Cortex of kidney (tissue), 1 donor: ENCODE measurements at places on chromosomes 5 and 9.

DNA sequence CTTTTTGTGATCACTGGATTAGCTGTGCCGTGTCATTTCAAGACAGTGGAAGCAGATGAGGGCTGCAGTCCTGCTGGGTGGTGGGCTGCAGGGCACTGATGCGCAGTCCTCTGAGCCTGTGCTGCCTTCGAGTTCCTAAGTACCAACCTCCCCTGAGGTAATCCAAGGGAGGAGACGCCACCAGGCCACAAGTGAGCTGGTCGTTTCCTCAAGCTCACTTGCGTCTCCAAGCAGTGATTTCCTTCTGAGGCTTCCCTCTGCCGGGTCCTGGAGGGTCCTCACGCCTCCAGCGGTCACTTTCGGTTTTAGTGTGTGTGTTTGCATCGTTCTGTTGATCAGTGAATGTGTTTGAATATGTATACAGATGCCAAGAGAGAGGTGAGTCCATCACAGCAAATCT, 115.7 kb downstream of the TRIO start:
- DNase-seq, result no peak

GRCh38 chr9:90547896-90548295, 94.7 kb downstream of the DIRAS2 start:
- no peak for DNase-seq

DNA sequence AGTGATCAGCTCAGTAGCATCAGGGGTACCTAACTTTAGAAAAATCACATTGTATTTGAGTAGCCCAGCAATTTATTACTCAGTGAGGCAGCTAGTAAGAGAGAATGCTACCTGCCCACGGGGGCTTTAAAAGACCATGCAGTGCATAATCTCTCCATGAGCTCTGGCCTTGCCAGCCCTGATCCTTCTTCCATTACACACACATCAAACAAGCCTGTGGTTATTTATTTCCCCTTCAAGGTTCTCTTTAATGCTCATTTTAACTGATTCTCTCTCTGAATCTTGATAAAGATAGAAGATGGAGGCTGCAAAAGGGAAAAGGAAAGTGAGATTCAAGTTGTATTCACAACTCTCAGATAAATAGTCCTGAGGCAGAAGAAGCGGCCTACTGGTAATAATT, 22.3 kb downstream of the ANKRD31 start:
- no peak for DNase-seq

DNA sequence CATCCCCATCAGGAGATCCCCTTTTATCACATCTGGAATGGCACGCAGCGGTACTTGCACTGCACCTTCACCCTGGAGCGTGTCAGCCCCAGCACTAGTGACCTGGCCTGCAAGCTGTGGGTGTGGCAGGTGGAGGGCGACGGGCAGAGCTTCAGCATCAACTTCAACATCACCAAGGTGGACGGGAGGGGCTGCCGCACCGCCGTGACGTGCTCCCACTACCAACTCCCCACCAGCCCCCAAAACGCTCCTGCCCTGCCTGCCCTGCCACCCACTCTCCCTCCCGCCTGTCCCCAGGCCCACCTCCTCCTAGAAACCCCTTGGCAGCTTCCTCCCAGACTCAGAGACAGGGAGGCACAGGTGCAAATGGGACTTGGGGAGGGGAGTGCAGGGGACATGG, 20.7 kb downstream of the HK3 start:
- DNase-seq, result no peak

GRCh38 chr5:91301106-91301846, 81.8 kb downstream of the ARRDC3 start:
- DNase-seq, result no peak

DNA sequence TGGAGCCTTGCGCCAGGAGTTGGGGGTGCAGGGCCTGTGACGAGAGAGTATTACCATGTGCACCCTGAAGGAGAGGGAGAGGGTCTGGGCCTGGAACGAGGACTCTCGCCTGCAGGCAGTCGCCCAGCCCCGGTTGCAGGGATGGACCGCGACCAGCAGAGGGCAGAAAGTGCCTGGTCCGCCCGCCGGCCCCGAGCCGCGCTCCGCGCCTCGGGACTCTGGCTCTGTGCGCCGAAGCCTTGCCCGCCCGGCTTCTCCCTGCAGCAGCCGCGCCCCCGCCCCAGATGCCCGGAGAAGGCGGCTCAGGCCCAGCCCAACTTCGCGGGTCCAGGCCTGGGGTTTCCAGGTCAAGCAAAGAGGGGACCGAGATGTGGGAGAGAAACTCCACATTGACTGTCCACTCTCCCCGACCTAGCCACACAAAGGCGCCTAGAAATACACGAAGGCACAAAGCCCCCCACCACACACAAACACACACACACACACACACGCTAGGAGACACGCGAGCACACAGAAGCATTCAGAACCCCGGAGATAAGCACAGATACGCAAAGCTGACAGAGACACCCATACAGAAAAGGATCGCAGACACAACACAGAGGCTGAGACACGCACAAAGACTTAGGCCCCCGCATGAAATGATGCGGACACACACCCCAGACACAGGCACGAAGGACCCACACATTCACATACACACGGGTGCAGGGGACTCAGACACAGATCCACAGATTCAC, 2.0 kb upstream of the LMX1B start:
- DNase-seq, result no peak

DNA sequence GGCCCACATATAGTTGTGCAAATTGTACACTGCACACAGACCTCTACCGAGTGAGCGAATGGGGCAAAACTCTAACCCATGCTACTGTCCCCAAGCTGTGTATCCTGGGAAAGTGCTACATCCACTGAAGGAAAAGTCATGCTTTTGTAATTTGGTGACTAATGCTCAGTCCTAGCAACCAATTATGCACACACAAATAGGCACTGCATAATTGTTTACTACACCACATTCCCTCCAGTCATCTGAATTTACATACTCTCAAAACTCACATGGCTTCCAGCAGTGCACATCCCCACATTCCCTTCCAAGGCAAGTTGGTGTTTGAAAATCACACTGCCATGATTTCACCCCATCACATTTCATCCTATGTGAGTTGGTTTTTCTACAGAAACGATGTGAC, 125.9 kb upstream of the OSMR start:
- DNase-seq, result no peak

GRCh38 chr5:158521995-158522394, 577.7 kb downstream of the EBF1 start:
- no peak for DNase-seq

DNA sequence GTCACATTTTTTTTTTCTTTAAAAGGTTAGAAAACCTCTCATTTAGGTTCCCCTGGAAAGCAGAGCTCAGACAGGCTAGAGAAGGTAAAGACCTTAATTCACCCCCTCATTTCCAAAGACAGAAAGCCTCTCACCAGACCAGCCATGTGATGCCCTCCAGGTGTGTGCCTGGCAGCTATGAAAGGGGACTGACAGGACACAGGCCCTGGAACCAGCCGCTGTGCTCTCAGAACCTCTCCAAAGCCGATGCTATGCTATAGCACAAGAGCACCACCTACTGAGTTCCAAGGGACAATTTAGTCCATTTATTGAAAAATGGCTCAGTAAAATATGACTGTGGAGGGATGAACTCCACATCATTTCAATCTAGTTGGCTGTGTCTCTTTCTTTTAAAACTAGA, 48.8 kb downstream of the FANCC start:
- no peak for DNase-seq

- no peak for DNase-seq
Observed at GRCh38 chr9:72875221-72875620, 77.6 kb downstream of the ALDH1A1 start.

GRCh38 chr9:16985559-16986348, 115.3 kb upstream of the BNC2 start:
- DNase-seq, result no peak

GRCh38 chr5:96054311-96055030, 92.8 kb upstream of the ELL2 start:
- no peak for DNase-seq
